Fibroblast of the aortic adventitia (primary cell): ENCODE measurements at places on chromosomes 5 and 9. TPM values are rescaled to one million over a fixed set of nuclear protein-coding genes. Genes with fewer than 3 reads are reported as not detected.

GRCh38 chr5:167442922-167443321, 848.5 kb upstream of the WWC1 start:
- DNase-seq: no peak

DNA sequence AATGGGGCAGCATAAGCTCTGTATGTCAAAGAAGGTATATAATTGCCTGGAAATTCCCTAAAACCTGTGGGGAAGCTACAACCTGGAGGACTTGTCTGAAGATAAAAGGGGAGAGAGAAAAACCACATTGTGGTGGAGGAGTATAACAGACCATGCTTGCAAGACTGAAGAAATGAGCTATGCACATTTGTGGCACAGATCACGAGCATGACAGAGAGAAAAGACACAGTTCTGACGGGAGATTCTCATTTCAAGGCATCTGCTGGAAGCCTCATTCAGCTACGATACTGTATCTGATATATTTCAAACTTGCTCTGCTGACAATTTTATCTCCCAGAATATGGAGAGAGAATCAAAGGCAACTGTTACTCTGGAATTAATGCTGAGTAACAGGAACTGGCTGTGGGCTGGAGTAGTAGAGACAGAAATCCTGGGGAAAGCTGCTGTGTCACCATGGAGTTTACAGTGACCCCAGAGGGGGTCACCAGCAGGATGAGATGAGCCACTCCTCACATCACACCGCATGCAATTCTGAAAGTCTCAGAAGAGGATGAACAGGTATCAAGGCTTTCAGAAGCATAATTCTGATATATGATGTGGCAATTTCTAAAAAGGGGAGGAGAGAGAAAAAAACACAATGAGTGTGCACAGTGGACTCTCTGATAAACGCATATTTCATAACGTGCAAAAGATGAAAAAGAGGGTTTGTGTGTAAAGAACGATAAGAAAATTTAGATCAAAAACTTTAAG, 528.8 kb downstream of the IRX1 start:
- DNase-seq: no peak

GRCh38 chr5:128674837-128675446, 136.9 kb upstream of the FBN2 start:
- DNase-seq: peak; percentile 57

DNA sequence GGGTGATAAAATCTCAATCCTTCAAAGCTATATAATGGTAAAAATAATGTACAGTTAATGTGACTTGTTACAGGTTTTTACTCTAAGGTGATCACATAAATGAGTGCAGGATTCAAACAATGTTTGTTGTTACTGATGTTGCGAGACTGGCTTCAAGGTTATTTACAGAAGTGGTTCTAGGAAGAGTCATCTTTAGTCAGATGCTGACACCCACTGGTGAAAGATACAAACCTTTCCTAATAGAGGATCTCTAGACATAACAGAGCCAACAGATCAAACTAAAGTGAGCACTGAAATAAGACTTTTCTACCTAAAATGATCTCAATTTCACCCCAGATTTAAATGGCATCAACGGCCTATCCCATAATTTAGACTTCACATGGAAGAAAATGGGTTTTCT, 20.2 kb downstream of the ARSB start:
- peak; percentile 86 for DNase-seq

DNA sequence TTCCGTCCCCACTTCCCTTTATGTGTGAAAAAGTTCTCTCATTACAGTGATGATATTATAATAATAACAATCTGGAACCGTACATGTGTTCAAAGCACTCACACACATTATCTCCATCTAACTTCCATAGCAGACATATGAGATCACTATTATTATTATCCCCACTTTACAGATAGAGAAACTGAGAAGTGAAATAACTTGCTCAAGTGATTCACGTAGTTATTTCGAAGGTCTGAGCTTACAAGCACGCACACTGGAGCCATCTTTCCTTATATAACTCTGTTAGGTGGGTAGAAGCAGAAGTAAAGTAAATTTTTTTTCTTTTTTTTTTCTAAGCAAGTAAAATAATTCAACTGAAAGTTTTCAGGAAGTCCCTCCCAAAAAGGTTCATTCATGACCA, 62.9 kb upstream of the PTGER4 start:
- no peak for DNase-seq

Gene SHC3
- total RNA-seq: 26.5 and 28.0 TPM in 2 replicates
